ENCODE measurements at places on chromosomes 11 and 22. TPM values are rescaled to one million over a fixed set of nuclear protein-coding genes. Genes with fewer than 3 reads are reported as not detected.

ALDH3B1 gene
- 16.8 TPM for total RNA-seq

OR8G5 gene
- not detected for total RNA-seq

ANO9 gene
- total RNA-seq = 0.20 TPM

LUZP2 gene
- 2.0 TPM for total RNA-seq

VPREB3 gene
- total RNA-seq = not detected

SCGB1D2 gene
- not detected for total RNA-seq

NLRP14 gene
- not detected for total RNA-seq

- DNase-seq = no peak
These were observed 31.3 kb upstream of the SLN start for GRCh38 chr11:107743191-107743590.

- no peak for DNase-seq
These were observed 480.1 kb downstream of the NTM start for GRCh38 chr11:131850507-131850906.

DNA sequence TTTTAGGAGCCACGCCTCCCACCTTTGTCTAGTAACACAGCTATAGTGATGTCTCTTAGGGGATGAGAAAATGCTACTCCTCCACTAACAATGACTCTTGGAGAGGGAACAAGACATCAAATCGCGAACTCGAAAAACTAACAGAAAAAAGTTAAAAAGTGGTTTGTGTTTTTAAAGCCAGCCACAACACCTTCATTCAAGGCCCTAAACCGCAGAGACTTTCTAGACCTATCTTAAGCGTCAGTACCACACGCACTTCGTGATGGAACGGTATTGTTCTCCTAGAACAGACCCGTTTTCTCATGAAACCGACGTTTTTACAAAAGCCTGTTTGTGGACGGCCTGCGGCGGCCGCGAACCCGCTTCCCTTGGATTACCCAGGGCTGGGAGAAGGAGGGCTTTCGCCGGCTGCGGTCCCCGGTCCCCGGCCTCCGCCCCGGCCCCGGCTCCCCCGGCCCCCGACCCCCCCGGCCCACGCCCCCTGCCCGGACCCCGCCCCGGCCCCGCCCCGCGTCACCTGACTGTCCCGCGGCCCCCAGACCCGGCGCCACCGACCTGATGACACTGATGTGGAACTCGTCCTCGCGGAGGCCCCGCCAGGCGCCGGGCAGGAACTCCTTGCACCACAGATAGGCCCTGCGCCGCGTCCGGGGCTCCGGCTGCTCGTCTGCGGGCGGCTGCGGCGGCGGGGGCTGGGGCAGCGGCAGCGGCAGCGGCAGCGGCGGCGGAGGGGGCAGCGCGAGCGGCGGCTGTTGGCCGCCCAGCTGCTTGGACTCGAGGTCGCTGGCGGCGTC, 718 bp downstream of the CHKA start:
- peak; percentile 46 for DNase-seq

GRCh38 chr11:65719871-65720210, 757 bp downstream of the RNASEH2C start:
- DNase-seq = peak; percentile 62

DNA sequence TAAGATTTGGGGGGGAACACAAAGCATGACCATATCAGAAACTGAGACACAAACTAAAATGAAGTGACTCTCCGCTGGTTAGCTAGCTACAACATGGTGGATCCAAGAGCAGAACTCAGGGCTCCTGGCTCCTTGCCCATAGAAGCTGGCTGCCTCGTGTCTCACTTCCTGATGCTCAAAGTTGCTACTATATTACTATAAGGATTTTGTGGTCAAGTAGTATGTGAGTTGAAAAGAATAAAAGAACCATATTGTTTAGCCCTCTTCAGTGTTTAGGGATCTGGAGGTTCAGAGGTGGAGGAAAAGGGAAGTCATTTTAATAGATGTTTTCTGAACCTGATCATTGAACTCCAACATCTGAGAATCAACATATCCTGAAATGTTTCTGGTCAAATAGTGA, 16.9 kb upstream of the SIK2 start:
- DNase-seq = peak; percentile 80

DNA sequence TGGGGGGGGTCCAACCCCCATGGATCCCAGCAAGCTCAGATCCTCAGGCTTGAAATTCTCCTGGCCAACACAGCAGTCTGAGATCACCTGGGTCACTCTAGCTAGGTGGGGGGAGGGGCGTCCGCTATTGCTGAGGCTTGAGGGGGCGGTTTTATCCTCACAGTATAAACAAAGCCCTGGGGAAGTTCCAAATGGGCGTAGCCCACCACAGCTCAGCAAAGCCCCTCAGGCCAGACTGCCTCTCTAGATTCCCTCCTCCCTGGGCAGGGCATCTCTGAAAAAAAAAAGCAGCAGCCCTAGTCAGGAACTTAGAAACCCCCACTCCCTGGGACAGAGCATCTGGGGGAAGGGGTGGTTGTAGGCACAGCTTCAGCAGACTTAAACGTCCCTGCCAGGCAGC, 16.7 kb downstream of the TRPC6 start:
- DNase-seq = no peak

- peak; percentile 28 for DNase-seq
These were observed 69.2 kb upstream of the GRK3 start for GRCh38 chr22:25495285-25495684.

GRCh38 chr11:2653198-2653551, 46.6 kb downstream of the KCNQ1OT1 start:
- DNase-seq = no peak

GRCh38 chr11:109762546-109762945, 330.6 kb upstream of the ZC3H12C start:
- no peak for DNase-seq

- DNase-seq = no peak
These were observed 44.9 kb upstream of the DAGLA start for GRCh38 chr11:61635304-61635703.

DNA sequence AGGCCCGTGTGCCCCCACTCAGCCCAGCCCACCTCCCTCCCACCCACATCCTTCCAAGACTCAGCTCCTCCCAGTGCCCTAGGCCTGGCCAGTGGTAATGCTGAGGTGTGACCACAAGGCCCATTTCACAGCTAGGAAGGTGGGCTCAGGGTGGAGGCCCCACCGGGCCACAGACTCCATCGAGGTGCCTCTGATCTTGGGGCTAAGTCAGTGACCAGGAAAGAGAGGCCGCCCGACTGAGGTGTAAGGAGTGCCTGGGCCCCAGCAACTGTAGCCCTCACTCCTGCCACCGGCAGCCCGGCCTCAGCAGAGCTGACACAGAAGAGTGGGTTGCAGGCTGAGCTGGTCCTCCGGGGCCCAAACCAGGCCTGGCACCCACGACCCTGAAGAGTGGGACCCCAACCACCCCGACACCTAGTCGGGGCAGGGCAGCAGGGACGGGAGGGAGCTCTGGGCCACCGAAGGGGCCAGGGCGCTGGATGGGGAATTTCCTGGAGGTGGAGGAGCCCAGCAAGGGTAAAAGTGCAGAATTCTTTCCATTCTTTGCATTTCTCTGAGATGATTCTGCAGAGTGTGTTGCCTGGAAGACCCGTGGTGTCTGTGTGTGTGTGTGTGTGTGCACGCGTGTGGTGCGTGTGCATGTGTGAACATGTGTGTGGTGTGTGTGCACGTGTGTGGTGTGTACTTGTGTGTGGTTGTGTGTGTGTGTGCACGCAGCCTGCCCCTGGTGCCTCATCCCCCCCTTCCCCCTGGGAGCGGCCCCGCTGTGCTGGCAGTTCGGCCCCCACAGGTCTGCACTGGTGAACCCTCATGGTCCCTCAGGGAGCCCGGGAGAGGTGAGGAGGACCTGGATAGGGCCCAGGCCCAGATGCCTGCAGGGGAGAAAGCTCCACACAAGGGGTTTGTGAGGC, 8.3 kb upstream of the PIM3 start:
- DNase-seq = peak; percentile 78

- DNase-seq = no peak
These were observed 2118.0 kb downstream of the LRRC4C start for GRCh38 chr11:39341461-39341860.

DNA sequence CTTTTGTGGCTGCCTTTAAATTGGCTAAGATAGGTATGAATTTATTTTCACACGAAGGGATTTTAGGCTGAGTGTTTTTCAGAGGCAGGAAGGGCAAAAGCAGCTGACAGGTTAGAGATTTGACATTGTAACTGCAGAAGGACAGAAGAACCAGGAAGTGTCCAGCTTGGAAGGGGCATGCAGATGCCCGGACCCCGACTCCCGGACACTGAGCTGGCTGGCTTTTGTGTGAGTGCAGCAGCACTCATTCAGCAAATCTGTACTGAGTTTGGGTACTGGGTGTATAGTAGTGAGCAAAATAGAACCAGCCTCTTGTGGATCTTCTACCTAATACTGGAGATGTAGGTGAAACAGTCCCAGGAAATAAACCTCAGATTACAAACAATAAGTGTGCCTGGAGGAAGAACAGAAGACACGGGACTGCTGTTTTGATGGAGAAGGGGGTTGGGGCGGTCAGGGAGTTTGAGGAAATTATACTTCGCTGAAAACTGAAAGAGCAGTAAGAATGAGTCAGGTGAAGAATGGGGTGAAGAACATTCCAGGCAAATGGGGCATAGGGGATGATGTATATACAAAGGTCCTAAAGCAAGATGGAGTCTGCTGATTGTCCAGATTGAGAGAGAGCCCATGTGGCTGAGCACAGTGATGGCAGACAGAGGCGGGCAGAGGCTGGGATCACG, 64.6 kb downstream of the PPFIBP2 start:
- DNase-seq = no peak

GRCh38 chr11:12242966-12243365, 132.6 kb downstream of the MICAL2 start:
- DNase-seq = no peak

DNA sequence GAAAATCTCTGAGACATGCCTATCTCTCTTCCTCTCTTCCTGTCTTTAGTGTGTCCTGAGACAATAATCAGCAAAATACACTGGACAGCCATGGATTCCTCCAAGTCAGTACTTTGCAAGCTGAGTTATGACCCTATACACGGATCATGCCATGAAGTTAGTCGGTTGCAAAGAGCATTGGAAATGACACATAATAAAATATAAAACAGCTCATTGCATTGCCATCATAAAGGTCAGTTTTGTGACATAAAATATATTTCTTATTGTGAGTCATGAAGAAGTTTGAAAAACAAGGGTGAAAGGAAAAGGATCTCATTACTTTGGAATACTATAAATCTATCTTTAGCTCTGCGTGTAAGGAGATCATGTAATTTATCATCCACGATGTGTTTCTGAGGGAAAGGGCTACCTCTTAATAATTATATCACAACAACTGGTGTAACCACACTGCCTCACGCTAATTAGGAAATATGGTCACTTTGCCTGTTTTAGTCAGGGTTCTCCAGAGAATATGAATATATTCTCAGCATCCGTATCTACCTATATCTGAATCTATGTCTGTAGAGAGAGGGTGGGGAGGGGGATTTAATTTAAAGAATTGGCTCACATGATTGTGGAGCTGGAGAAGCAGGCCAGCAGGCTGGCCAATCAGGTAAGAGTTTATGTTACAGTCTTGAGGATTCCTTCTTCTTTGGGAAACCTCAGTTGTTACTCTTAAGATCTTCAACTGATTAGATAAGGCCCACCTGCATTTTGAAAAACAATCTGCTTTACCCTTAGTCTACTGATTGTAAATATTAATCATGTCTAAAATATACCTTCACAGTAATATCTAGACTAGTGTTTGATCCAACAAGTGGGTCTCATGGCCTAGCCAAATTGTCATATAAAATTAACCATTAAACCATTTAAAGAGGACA, 198.8 kb downstream of the FAT3 start:
- peak; percentile 15 for DNase-seq

DNA sequence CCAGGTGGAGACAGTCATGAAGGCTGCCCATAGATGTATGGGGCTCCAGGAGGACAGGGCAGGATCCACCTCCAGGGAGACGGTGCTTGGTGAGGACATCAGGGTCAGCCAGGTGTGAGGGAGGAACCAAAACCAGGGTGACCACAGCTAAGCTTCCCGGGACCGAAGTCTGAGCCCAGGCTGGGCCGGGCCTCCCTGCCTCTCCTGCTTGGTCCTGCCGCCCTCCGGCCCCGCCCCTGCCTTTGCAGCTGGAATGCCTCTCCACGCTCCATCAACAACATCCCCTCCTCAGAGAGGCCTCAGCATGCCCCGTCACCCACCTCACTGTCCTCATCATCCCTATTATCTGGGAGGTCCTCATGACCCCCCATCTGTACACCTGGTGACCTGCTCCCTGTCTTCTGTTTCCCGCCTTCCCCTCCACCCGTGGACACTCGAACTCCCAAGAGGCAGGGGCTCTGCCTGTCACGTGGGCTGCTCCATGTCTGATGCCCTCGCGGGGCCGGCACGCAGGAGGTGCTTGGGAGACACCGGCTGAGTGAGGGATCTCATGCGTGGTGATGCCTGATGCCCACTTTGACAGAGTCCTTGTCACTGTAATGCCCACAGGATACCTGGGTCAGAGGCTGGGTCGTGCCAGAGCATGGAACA, 59.4 kb downstream of the RTL6 start:
- no peak for DNase-seq

GRCh38 chr11:61482513-61482912, 26.0 kb upstream of the LRRC10B start:
- DNase-seq = no peak

- DNase-seq = peak; percentile 31
These were observed 95.4 kb upstream of the TIMP3 start for GRCh38 chr22:32706149-32706548.

- peak; percentile 65 for DNase-seq
These were observed at the start of gene TIRAP for GRCh38 chr11:126282736-126283591. Gene TIRAP, plus strand, starts transcription at chr11:126283093. Its CDS starts 7,802 bp downstream, at chr11:126290895.

DNA sequence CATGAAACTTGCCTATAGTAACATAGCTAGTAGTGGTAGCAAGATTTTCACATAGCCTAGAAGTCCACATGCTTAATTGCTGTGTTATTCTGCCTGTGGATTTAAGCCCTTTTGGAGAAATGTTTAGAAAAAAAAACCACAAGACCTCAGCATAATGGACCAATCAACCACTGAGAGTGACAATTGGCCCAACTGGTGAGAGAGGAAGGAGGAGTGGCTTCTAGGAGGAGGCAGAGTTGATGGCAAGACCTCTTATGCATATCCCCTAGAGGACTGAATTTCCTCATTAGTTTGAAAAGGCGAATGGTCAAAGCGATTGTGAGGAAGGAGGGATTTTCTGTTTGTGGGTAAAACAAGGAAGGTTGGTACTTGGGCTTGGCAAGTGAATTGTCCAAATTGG, 30.6 kb downstream of the NNMT start:
- peak; percentile 18 for DNase-seq

DNA sequence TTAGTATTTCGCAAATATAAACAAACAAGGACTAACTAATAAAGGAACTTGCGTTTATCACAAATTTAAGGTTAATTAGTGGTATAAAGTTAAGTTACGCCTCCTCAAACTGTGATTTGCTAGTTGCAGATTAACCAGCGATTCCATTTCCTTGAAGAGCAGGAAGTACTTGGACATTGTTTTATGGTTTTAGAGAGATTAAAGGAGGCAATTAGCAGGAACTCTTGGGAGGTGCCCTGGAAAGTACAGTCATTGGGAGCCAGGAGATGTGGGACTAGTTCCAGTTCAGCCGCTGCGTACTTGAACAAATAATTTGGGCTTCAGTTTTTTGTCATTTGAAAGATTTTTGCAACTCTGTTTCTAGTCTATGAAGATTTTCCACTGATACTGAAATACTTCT, 3.3 kb downstream of the FAM118B start:
- DNase-seq = peak; percentile 2

DNA sequence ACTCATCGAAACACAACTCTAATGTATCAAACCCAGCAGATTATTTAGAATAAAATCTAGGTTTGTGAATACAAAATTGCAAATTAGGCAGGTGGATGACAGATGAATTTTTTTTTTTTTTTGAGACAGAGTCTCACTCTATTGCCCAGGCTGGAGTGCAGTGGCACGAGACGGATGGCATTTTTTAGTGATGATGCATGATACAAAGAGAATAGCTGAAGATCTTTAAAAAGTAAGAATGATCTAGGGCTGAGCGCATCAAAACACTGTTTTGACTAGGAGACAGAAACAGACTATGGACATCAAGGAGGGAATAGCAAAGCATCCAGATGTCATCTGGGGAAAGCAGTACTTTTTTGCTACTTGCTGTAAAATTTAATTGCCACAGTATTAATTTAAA, 63.8 kb downstream of the IMMP1L start:
- peak; percentile 2 for DNase-seq

Measured in M059J (cell line).